ENCODE measurements at places on chromosomes 16 and 17.

- DNase-seq: no peak
Observed at GRCh38 chr17:47717979-47718621, 14.9 kb upstream of the TBX21 start.

DNA sequence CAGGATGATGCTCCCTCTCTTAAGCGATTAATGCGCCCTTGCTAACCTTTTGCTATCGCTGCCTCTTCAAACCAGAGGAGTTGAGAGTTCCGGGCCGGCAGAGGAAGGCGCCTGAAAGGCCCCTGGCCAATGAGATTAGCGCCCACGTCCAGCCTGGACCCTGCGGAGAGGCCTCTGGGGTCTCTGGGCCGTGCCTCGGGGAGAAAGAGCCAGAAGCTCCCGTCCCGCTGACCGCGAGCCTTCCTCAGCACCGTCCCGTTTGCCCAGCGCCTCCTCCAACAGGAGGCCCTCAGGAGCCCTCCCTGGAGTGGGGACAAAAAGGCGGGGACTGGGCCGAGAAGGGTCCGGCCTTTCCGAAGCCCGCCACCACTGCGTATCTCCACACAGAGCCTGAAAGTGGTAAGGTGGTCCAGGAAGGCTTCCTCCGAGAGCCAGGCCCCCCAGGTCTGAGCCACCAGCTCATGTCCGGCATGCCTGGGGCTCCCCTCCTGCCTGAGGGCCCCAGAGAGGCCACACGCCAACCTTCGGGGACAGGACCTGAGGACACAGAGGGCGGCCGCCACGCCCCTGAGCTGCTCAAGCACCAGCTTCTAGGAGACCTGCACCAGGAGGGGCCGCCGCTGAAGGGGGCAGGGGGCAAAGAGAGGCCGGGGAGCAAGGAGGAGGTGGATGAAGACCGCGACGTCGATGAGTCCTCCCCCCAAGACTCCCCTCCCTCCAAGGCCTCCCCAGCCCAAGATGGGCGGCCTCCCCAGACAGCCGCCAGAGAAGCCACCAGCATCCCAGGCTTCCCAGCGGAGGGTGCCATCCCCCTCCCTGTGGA is 16.0 kb upstream of the STH start:
- no peak for DNase-seq

DNA sequence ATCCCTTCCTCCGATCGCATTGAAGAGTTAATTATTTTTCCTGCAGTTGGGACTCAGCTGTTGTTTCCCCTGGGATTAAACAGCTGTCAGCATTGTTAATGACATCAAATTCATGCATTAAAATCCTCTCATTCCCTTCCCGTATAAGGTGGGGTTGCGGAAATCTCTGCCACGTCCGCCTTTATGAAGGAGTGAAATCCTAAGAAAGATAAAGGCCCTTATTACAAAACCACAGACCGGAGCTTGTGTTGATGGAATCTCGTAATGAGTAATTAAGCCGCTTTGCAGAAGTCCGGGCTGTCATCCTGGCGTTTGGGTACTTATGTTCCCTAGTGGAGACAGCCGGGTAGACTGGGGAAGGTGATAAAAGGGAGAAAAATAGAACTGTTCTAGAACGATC is 627.6 kb downstream of the MAF start:
- no peak for DNase-seq

- no peak for DNase-seq
Observed at GRCh38 chr17:1177016-1177700, 2.6 kb downstream of the ABR start.

- DNase-seq: no peak
Observed at GRCh38 chr17:47968836-47969235, 2.1 kb upstream of the CDK5RAP3 start.

- no peak for DNase-seq
Observed at GRCh38 chr16:52068447-52069074, 478.4 kb downstream of the TOX3 start.

DNA sequence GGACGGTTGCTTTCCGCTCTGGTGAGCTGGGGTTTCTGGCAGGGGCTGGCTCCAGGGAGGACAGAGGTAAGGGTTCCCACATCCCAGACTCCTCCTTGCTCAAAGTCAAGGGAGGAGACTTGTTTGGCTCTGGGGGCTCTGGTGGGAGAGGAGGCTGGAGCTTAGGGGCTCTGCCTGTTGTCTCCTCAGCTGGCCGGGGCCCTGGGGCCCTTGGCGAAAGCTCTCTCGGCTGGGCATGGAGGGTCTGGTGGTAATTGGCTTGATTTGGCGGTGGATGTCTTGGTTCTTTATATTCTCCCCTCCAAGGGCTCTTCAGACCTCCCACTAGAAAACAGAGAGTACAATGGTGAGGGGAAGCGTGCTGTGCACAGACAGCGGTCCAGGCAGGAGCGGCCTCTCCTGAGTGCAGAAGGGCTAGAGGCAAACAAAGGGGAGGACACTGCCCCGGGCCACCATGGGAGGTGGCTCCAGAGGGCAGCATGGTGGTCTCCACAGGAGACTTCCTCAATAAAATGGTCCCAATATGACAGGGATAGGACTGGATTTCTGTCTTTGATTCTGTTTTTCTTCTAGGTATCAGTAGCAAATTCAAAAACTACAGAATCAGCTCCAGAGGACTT is 5.7 kb upstream of the SPATA32 start:
- no peak for DNase-seq

DNA sequence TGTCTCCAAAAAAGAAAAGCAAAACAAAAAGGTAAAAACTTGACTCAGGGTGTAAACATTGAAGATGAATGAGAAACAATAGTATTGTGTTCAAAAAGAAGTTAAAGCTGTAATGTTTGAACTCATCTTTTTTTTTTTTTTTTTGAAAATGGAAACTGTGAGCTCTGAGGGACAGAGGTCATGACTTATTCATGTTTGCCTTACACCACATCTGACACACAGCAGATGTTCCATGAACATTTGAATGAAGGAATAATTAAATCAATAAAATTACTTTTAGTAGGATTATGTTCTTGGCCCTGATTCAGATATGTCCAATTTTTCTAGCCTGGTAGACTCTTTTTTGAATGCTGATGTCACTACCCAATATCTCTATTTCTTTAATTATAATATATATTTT is 95.7 kb upstream of the MED13 start:
- no peak for DNase-seq
